Esophagus squamous epithelium (tissue), 5 donors: ENCODE measurements at places on chromosomes 7 and 10.

GRCh38 chr10:12255048-12255447, 59.1 kb downstream of the CDC123 start:
- DNase-seq: no peak

- DNase-seq: no peak
These were observed 50.1 kb downstream of the CYP26A1 start for GRCh38 chr10:93123766-93124165.

- no peak for DNase-seq
These were observed 6.9 kb downstream of the ZYX start for GRCh38 chr7:143388051-143388450.

GRCh38 chr7:158458096-158458495, 129.5 kb downstream of the PTPRN2 start:
- no peak for DNase-seq

GRCh38 chr7:45563941-45564461, 10.2 kb upstream of the ADCY1 start:
- DNase-seq: no peak

- DNase-seq: no peak
These were observed 571 bp downstream of the KDM7A start for GRCh38 chr7:140176122-140176701.

- no peak for DNase-seq
These were observed 138.7 kb downstream of the NRP1 start for GRCh38 chr10:33195608-33196376.

- DNase-seq: no peak
These were observed 16.5 kb upstream of the GPR37 start for GRCh38 chr7:124781907-124782734.

DNA sequence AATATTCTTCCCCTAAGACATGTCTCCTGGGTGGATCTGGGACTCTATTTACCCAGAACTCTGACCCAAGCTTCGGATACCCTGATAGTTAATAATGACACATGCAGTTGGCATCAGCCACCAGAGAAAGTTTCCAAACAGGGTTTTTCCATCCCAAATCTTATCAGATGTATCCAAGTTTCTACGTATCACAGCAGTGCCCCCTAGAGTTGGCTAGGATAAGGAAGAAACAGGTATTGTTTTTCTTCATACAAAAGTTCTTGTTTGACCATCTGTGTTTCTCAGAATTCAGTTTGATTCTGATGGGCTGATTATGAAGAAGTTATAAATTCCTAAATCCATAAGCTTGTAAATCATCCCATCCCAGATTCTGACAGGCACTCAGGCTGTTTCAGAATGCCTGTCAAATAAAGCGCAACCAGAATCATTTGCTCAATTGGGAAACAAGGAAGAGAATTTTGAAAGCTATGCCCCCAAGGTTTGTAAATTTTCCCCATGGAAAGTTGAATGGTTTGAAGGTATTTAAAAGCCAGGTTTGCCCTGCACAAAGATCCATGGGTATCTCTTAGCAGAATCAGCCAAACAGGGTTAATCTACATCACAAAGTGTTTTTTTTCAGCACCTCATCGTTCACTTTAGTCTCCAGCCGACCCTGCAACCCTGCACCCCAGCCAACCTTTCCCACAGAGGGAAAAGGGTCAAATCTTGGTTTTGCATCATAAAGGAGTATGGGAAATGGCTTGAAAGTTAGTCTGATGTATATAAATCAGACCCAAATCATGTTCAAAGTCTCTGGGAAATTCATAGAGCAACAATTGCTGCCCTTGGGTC, 47.4 kb downstream of the NRAP start:
- no peak for DNase-seq
